ENCODE measurements at places on chromosomes 7 and 10. TPM values are rescaled to one million over a fixed set of nuclear protein-coding genes. Genes with fewer than 3 reads are reported as not detected.

Gene CYP3A7
- 0.21 TPM for total RNA-seq

Gene VIPR2
- total RNA-seq: 9.6 TPM

Gene OR2A12
- total RNA-seq: not detected

Gene RASA4B
- 9.1 TPM for total RNA-seq

Gene OR2A7
- 8.6 TPM for total RNA-seq

Gene PFKFB3
- 21.0 TPM for total RNA-seq

Gene ZNF746
- total RNA-seq: 13.3 TPM

Gene FAM25G
- total RNA-seq: not detected

Gene CRHR2
- total RNA-seq: 0.51 TPM

Gene LRRC18
- total RNA-seq: not detected

Gene PRSS2
- not detected for total RNA-seq

Gene GTF2IRD2
- 12.4 TPM for total RNA-seq

Gene LDB1
- 54.0 TPM for total RNA-seq

Gene UROS
- total RNA-seq: 56.7 TPM

All from tongue (tissue), 3 donors.